ENCODE measurements at places on chromosomes 7 and 10.
A peak's percentile ranks its signal among the peaks of the same experiment; 100 is the strongest.

- no peak for DNase-seq
Observed at GRCh38 chr10:123158682-123159081, 4.5 kb downstream of the BUB3 start.

DNA sequence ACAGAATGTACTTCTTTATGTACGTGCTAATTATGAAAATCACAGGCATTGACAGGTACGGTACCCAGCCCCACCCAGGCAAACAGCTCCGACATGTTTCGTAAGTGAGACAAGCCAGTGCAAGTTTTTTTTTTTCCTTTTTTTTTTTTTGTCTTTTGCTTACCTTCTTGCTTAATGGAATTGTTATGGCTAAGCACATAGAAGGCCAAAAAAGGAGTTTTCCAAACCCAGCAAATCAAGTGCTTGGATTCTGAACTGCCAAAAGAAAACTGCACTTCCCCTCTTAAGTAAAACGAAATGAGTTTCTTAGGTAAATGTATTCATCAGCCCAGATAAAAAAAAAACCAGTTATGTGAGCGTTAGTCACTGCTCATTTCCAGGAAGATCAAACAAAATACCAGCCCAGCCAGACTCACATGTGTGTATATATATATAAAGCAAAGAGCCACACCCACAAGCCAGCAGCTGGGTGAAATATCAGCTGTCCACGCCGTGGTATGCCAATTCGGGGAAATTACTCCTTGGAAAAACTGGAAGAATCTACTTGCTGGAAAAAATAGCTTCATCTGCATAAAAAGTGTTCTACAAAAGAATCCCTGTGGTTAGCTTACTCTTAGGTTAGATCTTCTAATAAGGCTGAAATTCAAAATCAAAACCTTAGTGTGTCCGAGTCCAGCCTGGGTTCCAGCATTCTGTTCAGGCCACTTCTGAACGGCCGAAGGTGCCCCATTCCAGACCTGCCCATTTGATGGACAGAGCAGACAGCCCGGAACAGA is 8.0 kb downstream of the KLF6 start:
- DNase-seq, result peak; percentile 40

DNA sequence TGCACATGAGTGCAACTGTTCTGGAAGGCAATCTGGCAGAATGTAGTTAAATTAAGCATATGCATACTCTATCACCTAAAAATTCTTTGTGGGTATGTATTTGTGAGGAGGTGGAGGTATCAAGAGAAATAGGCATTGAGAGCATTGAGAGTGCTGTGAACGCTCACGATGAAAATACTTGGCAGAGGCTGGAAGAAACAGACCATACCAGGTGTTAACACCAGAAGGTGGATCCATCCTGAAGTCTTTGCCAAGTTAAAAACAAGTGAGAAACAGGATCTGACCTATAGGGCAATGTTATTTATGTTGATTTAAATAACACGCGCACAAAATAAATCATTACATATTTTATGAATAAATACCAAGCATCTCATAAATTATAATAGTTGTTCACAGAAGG is 311.6 kb downstream of the PCLO start:
- DNase-seq, result no peak

DNA sequence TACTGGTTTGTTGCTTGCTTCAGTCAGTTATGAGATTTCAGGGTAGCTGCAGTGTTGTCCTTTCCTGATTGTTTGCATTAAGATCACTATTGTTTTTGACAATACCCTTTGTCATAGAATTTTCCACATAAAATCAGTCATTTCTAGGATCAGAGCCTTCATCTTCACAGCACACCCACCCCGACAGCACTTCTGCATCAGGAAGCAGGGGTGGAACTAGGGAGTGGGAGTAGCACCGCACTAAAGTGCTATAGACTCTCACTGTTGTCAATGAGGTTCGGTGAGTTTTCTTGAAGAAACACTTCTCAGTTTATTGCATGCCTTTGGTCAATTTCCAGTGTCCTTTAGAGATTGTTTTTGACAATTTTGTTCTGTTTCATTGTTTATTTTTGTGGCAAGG is 632.5 kb downstream of the AUTS2 start:
- DNase-seq, result no peak

DNA sequence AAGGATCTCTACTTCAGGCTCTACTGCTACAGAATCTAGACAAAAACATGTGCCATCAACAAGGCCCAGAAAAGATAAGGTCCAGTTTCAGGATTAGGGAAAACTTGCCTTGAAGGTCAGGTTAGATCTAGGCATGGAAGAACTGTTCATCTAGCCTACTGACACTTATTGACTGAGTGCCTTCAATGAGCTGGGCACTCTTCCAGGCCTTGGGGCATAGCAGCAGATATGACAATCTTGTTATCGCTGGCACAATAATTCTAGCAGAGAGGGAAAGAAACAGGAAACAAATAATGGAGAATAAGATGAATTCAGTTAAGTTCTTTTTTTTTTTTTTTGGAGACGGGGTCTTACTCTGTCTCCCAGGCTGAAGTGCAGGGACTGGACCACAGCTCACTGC is 71.6 kb downstream of the ADCYAP1R1 start:
- no peak for DNase-seq

DNA sequence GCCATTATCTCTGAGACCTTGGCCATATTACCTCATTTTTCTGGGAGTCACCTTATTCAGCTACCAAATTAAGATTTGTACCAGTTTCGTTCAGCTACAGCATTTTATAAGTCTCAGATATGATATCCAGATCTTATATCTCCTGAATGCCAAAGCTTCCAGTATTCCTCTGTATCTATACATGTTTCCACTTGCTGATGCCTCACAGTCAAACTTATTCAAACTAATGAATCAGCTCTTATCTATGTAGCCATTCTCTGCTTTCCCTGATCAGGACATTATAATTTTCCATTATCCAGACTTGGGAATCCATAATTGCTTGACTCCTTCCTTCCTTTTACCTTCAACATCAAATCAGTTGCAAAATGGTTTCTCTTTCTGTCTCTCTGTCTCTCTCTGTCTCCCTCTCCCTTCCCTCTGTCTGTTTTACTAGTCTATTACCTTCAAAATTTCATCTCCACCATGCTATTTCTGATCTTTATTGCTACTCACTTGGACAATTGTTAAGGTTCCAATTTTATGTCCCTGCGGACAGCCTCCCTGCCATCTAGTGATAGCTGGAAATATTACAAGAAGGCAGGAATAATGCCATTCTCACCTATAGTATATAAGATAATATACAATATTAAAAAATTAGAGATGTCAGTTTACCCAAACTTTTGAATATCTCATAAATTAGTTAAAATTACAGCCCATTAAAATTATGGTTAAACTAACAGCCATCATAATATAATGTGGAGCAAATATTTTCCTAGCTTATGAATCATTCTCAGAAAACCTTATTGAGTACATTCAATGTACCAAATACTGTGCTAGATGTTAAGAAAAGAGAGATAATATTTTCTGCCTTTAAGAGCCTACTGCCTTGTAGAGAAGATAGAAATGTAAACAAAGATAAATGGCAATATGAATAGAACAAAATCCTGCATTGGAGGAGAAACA is 89.8 kb downstream of the PCLO start:
- no peak for DNase-seq

GRCh38 chr10:110742801-110743200 is 98.7 kb downstream of the RBM20 start:
- DNase-seq, result no peak

DNA sequence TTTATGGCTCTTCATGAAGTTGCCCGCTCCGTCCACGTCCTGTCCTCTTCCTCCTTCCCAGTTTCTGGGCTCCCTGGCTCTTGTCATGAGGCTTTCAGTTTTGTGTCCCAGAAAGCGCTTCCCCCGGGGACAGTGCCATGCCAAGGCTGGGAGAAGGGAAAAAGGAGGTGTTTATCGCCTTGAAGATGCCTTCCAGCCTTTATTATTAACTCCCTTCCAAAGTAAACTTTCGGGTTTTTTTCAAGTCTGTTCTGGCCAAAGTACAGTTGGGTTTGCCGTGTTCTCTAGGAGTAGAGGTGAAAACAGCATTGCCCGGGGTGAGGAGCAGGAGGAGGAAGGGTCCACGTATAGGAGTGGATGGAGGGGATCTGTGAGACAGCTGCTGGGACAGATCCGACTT is 117.2 kb downstream of the CUX1 start:
- no peak for DNase-seq

DNA sequence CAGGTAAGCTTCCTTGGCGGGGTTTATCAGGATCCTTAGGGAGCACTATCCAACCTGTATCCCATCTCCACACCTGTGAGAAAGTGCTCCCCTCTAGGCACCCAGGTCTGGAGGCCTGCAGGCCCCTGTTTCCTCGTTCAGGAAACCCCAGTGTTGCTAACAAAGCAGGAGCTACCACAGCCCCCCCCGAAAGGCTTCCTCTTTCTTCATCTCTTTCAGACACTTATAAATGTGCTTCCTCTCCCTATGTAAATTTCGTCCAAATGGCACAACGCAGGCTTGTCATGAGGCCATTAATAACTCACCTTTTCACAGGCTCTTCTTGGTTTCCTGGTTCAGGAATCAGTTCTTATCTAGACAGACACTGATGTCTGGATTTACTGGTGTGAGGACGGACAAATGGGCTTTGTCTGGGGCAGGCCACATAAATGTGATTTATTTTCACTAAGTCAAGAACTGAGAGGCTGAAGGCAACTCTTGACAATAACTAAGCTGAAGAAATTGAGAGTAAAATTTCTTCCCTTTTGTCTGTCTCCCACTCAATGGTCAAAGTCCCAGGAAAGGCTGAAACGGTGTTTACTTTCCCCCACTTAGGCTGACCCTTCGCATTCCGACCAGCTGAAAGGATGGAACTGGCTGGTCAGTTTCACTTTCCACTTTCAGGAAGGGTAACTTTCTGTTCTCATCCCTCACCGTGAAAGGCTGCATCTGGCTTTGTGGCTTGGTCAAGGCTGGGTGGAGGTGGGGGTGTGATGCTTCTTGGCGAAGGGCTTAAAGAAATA is 46.8 kb downstream of the PIK3AP1 start:
- no peak for DNase-seq

DNA sequence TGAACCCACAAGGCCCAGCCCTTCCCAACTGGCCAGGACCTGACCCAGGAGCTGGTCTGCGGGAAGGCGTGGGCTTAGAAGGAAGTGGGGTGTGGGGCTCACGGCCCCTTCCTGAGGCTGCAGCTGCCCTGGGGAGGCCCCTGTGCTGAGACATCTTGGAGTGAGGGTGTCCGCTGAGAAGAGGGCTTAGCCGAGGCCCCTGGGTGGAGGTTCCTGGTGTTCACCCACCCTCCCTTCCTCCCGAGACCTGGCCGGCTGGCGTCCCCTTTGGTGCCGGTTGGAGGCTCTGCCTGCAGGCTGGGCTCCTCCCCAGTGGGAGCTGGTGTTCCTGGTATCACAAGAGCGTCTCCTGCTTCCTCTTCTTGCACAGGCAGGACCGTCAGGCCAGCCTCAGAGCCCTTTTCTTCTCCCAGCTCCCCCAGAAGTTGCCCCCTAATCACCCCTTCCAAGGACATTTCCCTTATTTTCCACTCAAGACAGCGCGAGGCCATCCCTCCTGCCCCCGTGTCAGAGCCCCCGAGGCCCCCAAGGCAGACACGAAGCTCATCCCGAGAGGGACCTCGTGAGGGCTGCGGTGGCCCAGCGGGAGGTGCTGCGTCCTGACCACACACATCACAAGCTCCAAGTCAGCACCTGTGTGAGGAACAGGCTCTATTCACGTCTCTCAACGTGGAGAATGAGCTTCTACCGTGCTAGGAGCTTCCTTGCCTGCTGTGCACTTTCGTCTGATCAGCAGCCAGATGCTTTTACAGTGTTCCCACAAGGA is 25.1 kb upstream of the FAM20C start:
- no peak for DNase-seq

- no peak for DNase-seq
Observed at GRCh38 chr7:20435305-20435704, 104.6 kb downstream of the ITGB8 start.

DNA sequence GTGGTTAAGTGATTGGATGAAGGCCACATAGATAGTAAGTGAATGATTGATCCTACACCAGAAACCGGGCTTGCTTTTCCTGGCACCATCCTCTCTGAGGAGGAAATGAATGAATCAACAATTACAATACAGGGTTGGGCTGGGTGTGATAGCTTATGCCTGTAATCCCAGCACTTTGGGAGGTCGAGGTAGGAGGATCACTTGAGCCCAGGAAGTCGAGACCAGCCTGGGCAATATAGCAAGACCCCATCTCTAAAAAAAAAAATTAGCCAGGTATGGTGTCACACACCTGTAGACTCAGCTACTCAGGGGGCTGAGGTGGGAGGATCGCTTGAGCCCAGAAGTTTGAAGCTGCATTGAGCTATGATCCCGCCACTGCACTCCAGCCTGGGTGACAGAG is 111.5 kb downstream of the COL26A1 start:
- DNase-seq, result no peak

DNA sequence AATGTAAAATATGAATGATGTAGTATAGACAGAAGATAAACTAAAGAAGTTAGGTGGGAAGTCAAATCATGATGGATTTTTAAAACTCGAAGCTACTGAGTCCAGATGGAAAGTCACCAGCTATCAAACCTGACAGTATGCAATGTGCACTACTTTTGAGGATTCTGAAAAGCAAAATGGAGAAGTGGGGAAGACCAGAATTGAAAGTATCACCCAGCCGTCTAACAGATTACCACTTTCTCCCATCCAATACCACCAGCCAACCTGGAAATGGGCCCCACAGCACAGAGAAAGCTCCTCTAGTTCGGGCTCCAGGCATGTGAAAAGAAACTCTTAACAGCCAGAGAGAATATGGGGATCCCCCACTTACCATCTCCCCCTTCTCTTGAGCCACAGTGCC is 67.9 kb upstream of the SRRM3 start:
- DNase-seq, result no peak

GRCh38 chr7:272108-272615 is 17.8 kb upstream of the FOXL3 start:
- no peak for DNase-seq

GRCh38 chr10:79025199-79025832 is 43.5 kb upstream of the ZMIZ1 start:
- DNase-seq, result peak; percentile 69

GRCh38 chr7:2508327-2509215 is 11.0 kb upstream of the LFNG start:
- peak; percentile 92 for DNase-seq

DNA sequence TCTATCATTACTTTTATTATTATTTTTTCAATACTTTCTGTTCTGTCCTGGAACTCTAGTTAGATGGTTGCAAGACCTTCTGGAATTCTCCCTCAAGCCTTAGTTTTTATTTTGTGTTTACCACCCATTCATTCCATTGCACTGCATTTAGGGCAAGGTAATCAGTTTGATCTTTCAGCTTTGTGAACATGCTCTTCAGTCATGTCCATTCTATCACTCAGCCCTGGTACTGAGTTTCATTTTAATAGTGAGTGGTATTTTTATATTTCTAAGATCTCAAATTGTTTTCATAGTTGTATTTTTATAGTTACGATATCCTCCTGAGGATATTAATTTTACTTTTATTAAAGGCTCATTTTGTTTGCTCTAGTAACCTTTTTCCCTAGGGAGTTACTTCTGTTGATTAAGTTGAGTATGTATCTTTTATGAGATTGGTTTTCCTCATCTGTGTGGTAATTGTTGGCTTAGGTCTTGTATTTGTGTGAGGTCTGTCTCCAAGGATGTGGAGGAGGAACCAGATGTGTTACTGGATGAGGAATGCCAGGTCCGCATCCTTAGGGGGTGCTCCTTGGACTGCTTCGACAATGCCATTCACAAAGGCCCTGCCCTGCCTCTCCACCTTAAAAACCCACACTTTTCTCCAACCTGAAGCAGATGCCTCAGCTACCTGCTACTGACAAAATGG is 46.7 kb upstream of the RAB18 start:
- DNase-seq, result no peak

GRCh38 chr7:71470830-71471229 is 338.9 kb downstream of the GALNT17 start:
- DNase-seq, result no peak

- DNase-seq, result no peak
Observed at GRCh38 chr7:12199363-12199762, 11.7 kb upstream of the TMEM106B start.

GRCh38 chr7:19290968-19291367 is 145.7 kb upstream of the FERD3L start:
- DNase-seq, result no peak
